ENCODE measurements at places on chromosomes 4 and X. TPM values are rescaled to one million over a fixed set of nuclear protein-coding genes. Genes with fewer than 3 reads are reported as not detected.

DNA sequence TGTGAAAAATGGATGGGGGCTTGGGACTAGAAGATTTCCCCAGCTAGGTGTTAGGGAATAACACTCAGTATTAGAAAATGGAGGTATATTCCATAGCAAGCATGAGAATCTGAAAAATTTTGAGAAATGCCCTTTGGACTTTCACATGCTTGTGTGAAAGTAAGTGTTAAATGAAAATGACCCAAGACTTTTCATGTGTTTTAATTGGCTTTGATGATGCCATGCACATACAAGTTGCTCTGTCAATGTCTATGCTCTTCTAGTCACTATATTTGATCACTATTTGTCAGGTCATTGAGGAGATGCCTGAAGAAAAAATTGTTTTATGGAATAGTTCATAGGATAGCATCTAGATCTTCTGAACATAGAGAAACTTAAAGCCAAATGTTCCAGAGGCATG, 147.6 kb downstream of the SH2D1A start:
- DNase-seq, result no peak

- DNase-seq, result no peak
Measured at GRCh38 chr4:151322570-151322969, 2.8 kb downstream of the SH3D19 start.

GRCh38 chrX:76420237-76420636, 7.3 kb upstream of the MAGEE1 start:
- DNase-seq, result no peak

The KLHL4 gene
- polyA plus RNA-seq, result 9.4 TPM

Measured in hindlimb muscle (tissue), 1 donor.